ENCODE measurements at places on chromosomes 3 and 15. TPM values are rescaled to one million over a fixed set of nuclear protein-coding genes. Genes with fewer than 3 reads are reported as not detected.

- DNase-seq, result peak; percentile 76
These were observed 270.6 kb upstream of the TPRG1 start for GRCh38 chr3:188901126-188901525.

DNA sequence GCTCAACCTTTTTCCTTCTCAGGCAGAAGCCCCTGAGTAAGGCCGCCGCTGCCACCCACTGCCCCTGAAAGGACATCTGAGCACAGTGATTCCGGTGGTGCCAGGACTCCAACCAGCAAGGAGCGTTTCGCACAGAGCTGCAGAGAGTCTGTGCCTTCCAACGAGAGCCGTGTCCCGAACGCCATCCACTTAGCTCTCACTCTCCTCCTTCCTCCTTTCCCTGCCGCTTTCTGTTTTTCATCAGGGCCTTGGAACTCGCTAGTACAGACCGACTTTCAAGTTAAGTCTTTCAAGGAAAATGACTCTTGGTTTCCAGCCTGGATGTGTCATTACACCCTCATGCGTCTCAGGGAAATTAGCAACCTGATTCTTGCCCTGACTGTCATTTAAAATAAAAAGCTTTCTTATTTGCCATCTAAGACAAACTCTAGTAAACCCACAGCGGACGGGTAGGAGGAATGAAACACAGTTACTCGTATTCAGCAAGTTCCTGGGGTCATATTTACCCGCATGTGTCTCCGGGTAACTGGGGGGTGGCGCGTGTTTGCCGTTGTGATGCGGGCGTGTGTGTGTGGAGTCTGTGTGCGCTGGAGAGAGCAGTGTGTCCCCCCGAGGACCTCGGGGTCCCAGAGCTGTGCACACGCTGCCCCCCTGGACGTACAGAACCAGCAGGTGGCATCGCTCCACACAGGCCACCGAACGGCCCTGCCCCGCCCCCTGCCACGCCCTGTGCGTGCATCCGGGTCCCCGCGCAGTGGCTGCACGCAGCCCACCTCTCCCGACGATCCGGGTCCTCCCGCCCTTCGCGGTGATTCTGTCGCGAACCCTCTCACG lies 30.4 kb upstream of the ALDH1A3 start:
- peak; percentile 33 for DNase-seq

DNA sequence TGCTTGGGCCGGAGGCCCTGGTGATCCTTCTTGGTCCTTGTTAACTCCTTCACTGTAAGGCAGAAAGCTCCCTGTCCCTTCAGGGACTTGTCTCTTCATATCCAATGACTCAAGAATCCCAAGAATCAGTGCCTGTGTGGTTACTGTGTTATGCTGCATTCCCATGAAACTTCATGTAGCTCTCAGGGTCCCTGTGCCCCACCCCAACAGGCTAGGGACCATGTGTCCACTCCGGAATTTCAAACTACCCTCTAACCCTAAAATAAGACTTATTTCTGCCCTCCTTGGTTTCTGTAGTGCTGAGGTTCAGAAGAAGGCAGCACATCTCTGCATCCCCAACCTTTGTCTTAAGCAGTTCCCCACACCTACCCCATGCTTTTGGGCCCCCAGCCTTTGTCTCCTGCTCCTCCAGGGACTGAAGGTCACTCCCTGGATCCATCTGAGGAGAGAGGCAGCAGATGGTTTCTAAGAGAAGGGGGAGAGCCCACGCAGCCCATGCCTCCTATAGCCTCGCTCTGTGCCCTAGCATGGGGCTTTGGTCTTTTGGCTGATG lies 531 bp upstream of the MAP1A start:
- no peak for DNase-seq

- DNase-seq, result peak; percentile 8
These were observed 224.3 kb downstream of the EDEM1 start for GRCh38 chr3:5411786-5412185.

- peak; percentile 97 for DNase-seq
These were observed 18.1 kb downstream of the MB21D2 start for GRCh38 chr3:192899540-192899982.

DNA sequence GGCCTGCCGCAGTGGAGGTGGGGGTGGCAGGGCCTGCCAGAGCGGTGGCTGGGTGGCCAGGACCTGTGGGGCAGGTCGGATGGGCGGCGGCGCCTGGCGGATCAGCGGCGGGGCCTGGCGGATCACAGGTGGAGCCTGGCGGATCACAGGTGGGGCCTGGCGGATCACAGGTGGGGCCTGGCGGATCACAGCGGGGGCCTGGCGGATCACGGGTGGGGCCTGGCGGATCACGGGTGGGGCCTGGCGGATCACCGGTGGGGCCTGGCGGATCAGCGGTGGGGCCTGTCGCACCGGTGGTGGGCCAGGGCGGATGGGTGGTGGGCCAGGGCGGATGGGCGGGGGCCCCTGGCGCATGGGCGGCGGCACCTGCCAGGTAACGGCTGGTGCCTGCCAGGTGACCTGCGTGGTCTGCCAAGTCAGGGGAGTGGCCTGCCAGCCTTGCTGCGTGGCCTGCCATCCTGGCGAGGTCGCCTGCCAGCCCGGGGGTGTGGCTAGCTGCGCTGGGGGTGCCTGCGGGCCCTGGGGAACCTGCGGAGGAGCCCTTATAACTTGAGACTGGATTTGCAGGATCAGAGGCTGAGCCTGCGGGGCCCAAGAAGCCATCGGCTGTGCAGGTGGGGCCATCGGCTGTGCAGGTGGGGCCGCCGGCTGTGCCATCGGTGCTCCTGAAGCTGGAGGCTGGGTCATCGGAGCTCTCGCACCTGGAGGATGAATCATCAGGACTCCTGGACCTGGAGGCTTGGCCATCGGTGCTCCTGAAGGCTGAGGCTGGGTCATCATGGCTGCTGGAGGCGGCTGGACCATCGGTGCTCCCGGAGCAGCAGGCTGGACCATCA lies 1.3 kb downstream of the MAGEL2 start:
- DNase-seq, result no peak

GRCh38 chr3:48394391-48394790 lies 22.4 kb downstream of the FBXW12 start:
- no peak for DNase-seq

The GOLGA8M gene
- total RNA-seq, result not detected

The LSAMP gene
- not detected for total RNA-seq

The GRK7 gene
- total RNA-seq, result not detected

The PODXL2 gene
- total RNA-seq, result 73.2 TPM
